ENCODE measurements at places on chromosomes 7 and 10.

GRCh38 chr7:826230-826917 lies 5.9 kb upstream of the SUN1 start:
- DNase-seq = no peak

DNA sequence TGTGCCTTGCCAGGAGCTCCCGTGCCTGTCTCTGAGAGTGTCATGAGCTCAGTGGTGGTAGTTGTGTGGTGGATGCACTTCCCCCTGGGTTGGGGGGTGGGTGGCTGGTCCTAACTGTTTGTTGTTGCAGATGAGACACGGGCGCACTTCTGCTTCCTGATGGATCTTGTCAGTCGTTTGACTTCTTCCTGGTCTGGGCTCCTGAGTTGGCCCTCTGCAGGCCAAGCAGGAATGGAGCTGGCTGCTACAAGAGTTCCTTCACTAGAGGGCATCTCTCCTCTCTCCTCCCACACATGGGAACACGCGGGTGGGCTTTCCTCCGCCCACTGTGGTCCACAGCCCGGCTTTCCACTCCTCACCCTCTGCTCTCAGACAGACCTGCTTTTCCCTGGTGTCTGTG lies 82.0 kb downstream of the BMS1 start:
- DNase-seq = peak; percentile 40

DNA sequence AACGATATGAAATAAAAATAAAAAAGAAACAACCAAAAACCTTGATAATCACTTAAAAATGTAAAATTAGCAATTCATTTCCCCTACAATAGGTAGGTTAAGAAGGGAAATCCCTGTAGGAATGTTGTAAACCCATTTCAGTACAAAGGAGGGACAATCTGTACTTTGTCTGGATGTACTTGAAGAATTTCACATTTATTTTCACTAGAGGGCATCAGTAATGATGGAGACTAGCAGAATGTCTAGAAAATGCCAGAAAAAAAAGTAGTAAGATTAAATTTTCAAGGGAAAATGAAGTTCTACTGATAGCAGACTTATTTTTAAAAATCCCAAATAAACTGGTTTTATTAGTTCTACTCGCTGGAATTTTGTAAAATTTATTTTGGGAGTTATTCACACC lies 209.0 kb upstream of the FZD1 start:
- no peak for DNase-seq

DNA sequence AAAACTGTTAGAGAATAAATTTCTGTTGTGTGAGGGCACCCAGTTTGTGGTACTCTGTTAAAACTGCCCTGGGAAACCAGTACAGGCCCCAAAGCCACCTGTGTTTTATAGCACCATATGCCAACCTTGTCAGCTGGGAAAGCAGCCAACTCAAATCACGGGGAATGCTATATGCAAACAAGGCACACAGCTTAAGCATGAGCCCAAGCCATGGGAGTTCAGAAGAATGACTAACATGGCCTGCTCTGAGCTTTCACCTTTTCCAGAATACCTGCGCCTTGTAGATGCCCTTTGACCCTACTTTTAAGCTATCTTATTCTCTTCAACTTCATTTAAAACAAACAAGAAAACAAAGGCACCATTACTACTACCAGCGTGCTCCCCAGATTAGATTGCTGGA lies 5.5 kb upstream of the SLC25A13 start:
- DNase-seq = no peak

GRCh38 chr10:12380999-12381398 lies 31.7 kb downstream of the CAMK1D start:
- DNase-seq = no peak

DNA sequence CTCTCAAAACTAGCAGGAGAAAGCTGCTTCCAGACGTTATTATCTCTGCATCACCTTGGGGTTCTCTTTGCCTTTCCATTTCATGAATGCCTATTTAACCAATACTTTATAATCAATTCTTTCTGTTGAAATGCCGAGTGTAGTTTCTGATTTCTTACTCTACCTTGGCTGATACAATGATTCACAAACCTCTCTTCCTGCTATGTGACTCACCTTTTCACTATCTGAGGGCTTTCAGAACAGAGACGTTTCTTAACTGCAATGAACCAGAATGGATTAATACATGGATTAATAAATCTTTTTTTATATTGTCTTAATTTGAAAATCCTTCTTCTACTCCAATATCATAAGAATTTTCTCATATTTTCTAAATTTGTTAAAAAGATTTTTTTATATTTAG lies 46.4 kb upstream of the ZNF746 start:
- no peak for DNase-seq

DNA sequence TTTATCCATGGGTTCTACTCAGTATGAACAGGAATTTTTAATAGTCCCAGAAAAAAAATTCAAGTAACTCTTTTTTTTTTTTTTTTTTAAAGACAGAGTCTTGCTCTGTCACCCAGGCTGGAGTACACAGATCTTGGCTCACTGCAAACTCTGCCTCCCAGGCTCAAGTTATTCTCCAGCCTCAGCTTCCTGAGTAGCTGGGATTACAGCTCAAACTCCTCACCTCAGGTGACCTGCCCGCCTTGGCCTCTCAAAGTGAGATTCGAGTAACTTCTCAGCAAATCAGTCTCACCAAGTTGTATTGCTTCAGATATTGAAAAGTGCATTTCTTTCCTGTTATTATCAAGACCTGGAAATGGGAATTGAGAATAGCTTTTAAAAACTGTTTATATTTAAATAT lies 281.2 kb upstream of the MINDY3 start:
- DNase-seq = no peak

- no peak for DNase-seq
Measured at GRCh38 chr7:71718563-71718962, 586.6 kb downstream of the GALNT17 start.

DNA sequence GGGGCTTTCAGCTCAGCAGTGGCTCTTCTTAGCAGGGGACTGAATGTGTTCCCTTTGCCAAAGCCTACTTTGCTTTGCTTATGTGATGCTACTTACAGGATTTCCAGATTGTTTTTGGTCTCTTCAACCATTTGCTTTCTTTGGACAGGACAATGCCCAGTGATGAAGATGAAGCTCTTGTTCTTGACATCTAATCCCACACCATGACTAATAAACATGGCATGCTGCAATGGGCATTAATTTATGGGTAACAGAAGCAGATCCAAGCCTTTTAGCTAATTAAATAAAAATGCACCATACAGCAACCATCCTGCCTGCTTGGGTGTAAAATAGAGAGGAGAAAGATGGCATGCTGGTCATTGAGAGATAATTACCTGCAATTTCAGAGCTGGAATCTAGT lies 175.5 kb upstream of the ITGB1 start:
- no peak for DNase-seq

- DNase-seq = peak; percentile 46
Measured at GRCh38 chr7:51198654-51199053, 118.0 kb downstream of the COBL start.

DNA sequence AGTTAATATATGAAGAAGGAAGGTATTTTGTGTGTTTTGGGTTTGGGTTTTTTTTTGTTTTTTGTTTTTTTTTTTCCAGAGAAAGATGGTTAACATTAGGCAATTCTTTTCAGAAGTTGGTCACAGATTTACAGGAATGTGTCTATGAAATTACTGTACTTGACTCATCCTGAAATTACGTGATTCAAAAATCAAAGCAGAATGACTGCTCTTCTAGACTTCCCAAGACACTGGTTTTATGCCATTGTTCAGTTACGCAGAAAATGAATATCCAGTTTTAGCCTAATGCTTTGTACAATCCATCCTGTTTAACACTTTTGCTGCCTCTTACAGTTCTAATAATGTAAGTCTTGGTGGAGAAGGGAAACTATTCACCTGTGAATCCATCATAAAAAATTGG lies 39.7 kb upstream of the CELF2 start:
- DNase-seq = no peak

DNA sequence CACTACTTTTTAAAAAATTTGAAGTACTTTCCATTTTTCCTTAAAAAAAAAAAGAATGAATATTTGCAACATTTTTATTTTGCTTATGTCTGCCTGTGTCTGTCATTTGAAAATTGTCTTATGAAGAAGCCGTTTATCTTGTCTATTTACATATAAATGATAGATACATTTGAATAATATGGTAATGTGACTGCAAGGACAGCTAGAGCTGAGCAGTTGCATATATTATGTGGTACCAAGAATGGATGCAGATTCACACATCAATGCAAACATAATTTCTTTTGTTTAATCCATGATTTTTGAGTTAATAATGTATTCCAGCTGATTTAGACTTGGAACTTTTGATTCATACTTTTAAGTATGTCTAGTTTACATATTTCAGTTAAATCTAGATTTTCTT lies 268.0 kb downstream of the CDK14 start:
- no peak for DNase-seq

DNA sequence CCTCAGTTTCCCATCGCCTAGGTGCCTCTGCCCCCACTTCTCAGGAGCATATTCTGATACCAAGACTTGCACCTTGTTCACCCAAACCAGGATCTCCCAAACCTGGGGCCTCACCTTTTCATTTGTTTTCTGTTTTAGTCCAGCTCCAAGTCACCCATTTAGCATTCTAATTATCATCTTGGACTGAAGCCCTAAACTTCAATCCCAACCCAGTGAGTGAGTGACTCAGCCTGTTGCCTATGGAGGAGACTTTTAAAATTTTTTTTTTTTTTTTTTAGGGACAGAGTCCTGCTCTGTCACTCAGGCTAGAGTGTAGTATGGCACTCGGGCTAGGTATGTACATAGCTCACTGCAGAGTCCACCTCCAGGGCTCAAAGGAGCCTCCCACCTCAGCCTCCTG lies 378.9 kb upstream of the AUTS2 start:
- no peak for DNase-seq

GRCh38 chr10:71004176-71005075 lies 116.1 kb upstream of the PCBD1 start:
- no peak for DNase-seq

DNA sequence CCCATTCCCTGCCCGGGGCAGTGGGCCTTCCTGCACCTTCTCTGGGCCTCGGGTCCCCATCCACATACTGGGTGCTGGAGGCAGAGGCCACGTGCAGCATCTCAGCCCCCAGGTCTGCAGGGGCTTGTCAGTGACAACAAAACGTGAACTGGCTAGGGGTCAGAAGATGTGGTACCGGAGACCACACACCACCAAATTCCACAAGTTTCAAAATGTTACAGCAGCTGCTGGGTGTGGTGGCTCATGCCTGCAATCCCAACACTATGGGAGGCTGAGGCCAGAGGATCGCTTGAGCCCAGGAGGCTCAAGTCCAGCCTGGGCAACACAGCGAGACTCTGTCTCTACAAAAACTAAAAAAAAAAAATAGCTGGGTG lies 62.1 kb upstream of the DNAAF5 start:
- DNase-seq = no peak

DNA sequence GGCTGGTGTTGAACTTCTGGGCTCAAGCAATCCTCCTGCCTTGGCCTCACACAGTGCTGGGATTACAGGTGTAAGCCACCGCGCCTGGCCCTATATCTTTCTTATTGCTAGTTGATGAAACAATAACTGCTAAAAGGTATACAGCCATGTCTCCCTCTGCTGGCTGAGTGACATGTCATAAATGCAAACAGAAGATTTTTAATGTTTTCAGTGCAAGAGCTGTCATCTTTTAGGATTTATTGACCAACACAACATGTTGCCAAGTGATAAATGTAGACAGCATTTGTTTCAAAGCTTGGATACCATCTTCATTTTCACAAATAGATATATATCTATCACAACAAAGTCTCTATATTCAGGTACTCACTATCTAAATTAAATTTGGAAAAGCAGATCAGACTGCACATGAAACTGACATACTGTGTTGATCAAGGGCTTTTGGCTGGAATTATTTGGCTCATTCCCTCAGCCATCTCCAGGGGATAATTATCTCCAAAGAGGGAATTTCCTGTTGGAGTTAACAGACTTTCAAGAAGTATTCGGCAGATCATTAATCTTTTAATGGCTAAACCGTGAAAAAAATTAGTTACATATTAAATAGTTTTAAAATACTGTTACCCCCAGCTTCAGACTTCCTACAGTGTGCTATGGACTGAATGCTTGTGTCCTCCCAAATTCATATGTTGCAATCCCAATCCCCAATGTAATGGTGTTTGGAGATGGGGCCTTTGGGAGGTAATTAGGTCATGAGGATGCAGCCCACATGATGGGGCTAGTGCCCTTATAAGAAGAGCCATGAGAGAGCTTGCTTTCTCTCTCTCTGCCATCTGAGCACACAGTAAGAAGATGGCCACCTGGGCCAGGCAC lies 41.3 kb upstream of the SRPK2 start:
- peak; percentile 64 for DNase-seq

DNA sequence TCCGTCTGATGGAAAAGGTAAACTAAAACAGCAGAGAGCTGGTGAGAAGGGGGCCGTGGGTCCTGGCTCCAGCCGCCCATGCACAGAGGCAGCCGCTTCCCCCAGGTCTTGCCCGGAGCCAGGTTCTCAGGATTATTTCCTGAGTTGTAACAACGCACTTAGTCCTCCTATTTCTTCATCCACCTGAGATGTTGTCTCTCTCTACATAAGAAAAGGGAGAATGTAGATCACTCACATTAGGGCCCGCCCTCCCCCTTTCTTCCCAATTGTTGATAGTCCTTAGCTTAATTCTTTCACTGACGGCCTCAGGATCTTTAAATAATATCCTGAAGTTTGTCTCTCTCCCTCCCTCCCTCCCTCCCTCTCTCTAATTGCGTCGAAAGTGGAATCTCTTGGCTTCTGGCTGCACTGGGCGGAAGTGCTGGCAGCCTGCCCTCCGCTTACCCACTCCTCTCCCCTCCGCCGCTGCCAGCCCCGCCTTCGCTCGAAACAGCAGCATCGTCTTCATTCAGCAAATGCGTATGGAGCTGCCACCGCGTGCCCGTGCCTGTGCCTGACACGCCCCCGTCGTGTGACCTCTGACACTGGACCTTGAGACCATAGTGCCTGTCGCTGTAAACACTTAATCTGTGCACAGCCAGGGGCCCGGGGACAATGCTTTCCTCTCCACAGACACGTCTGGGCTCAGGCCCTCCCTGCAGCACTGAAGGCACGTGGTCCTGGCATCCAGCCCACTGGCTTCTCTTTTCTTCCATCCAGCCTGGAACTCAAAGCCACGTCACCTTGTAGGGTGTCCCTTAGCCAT lies 174.5 kb upstream of the PPP2R2D start:
- peak; percentile 78 for DNase-seq

DNA sequence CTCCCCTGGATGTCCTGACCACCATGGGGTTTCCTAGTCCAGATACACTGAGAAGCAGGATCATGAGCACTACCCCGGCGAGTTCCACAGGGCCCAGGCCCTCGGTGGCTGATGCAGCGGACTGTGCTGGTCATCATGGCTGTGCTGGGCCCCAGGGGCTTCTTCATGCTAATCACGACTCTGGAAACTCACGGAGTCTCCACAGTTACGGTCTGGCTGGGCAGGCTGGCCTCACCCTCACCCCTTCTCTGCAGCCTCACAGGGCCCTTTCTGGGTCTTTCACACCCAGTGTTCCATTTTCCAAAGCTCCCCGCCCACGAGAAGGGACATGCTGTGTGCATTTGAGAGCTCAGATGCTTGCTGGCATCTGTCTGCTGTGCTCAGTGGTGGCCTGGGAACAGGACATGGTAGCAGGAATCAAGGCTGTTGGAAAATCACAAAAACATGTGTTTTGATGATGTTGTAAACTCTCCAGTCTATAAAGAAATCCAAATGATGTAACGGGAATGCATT lies 119.0 kb downstream of the PTPN20 start:
- no peak for DNase-seq
